Left kidney (tissue), 8 donors: ENCODE measurements at places on chromosomes 6 and 20.

GRCh38 chr6:107676042-107676441 is 148.1 kb downstream of the SCML4 start:
- DNase-seq = no peak

DNA sequence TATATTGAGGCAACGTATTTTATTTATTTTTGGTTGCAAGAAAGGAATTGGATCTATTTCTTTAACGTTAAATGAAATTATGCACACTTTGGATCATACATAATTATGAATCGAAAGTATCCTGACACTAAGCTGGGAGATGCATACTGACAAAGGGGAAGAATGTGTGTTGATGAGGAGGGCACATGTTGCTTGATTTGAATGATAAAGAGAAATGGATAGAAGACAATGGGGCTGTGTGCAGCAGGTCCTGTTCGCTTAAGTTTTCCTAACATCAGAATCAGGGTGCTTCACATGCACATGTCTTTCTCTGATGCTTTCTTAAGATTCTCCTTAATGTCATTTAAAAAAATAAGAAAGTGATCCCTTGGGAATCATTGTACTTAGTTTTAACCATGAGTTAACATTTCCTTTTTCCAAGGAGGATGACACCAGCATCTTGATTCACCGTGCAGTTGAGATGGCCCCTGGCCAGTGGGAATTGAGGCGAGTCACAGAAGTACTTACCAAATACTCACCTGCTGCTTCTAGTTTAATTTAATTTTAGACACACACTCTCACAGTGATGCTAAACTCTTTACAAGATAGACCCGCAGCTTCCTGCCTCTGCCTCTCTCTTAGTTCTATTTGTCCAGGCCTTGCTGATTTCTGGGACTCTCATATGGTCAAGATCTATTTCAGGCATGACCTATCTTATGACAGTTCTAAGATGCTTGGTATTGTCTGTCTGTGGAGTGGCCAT is 116.5 kb downstream of the CLIC5 start:
- DNase-seq = no peak

DNA sequence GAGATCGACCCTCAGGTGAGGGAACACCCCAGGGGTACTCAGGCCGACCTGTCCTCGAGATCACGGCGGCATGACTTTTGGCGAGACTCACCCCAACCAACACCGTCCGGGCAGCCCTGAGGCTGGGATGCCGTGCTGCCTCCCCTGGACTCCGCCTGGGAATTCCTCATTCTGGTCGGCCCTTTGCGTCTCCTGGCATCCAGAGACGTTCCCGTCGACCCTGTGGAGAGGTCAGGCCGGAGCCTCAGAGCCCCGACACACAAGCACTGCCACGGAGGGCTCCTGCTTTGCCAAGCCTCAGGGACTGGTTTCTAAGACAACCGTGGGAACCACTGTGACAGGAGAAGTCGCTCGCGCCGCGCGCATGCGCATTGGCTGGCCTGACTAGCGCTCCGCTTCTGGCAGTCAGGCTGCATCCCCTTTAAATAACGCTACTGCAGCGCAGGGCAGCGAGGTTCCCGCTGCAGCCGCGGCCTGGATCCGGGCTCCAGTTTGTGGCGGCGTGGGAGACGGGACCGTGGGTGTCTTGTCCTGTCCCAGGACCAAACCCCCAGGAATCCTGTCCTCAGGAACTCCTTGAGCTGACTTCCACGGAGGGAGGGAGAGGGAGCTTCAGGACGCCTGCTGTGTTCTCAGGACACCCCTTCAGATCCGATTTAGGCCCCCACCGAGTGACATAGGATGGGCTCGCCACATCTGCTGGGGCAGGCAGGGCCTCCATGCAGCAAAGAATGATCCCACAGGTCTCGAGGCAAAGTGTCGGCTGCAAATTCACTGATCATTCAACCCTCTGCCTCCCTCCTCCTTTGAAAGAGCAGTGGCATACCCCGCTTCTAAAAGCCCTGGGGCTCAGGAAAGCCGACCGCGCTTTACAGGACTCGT is 163.2 kb upstream of the ZNF337 start:
- no peak for DNase-seq

DNA sequence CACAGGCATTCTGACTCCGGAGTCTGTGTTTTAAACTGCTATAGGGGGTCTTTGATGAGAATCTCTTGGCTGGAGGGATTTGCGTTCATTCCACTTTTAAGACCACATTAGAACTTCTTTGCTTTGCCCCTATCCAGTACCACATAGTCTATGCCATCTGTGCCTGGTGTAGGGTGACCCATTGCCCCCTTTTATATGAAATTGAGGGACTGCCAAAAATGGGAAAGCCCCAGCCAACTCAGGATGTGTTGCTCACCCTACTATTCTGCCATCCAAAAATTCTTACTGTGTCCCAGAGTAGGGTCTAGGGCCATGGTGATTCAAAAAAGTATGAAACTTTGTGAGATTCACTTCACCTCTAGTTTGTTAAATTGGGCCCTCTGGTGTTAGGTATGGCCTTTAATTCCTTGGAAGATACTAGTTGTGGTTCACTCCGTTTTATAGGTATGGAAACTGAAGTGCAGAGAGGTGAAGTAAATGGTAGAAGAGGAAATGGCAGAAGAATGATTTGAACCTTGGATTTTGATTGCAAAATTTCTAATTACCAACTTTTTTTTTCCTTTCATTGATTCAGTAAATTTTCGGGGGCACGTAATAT is 1.4 kb downstream of the PFDN4 start:
- DNase-seq = no peak

DNA sequence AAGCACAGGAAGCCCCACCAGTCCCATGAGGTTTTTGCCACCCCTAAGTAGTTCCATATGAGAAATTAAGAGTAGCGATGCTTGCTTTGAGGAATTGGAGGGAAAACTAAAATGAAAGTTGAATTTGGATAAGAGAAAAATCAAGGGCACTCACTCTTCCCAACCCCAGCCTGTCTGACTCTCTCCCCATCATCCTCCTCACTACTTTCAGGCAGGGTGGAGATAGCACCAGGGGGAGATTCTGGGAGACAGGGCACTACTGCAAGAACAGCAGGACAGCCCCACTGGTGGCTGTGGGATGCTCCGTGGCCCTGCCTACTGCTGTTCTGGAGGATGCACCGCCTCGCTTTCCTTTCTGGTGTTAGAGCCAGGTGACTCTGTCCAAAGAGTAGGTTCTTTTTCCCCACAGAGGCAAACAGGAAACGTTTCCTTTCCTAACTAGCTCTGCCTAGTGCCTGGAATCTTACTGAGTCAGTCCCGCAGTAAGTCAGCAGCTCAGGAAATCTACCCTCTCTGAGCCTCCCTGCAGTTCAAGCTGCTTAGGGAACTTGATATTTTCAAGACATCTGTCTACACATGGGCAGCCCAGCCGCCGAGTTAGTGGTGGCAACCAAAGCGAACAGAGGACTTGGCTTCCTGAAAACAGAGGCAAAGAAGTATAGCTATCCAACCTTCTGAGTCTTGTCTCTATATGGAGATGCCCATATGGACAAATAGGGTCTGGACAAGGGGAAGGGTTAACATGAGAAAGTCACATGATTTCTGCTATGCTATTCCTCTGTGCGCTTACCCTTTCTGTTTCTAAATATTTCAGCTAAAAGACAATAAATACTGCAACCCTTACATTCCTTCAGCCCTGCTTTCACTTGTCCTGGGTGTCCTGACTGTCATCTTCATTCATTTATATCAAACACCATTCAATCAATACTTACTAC is 11.4 kb downstream of the HLA-E start:
- DNase-seq = no peak

DNA sequence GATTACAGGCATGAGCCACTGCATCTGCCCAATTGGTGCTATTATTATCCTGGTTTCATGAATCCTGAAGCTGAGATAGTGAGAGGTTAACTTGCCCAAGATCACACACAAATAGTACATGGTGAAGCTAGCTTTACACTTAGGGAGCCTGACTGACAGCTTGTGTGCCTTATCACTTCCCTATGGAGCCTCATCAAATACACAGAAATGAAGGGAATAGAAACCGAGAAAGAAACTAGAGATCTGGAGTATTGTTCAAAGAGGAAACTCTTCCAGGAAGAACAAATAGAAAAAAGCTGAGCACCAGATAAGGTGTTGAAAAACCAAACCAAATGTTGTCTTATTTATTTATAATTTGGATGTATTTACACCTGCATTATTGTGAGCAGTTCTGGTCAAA is 155.0 kb upstream of the CITED2 start:
- no peak for DNase-seq

GRCh38 chr6:116398316-116399010 is 27.7 kb downstream of the DSE start:
- DNase-seq = no peak

DNA sequence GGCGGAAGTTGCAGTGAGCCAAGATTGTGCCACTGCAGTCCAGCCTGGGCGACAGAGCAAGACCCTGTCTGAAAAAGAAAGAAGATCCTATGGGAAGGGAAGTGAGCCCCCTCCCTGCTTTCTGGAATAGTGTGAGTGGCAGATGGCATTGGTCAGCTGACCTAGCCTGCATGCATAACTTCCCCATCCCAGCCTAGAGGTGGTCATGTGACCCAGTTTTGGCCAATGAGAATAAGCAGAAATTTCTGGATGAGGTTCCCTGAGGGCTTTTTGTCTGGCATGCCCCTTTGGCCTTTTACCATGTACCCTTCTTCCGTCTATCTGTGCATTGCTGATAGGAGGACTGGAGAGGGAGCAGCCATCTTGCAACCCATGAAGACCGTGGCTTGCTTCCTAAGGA is 269.3 kb downstream of the NRN1 start:
- DNase-seq = no peak

DNA sequence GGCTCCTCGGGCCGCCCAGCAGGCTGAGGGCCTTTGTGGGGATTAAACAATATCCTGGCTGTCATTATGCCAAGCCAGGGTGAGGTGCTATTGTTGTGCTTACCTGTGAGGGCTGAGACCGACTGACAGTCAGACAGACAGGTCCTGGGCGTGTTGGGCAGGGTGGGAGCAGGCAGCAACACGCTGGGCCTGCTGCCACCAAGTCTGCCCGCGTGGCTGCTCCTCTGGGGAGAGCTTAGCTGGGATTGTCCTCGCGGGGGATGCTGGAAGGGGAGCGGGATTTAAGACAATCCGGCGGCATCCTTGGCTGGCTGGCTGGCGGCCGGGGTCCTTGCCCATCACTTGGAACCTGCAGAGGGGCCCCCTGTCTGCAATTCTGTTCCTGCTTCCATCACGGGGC is 20.0 kb downstream of the ITPR3 start:
- DNase-seq = no peak

DNA sequence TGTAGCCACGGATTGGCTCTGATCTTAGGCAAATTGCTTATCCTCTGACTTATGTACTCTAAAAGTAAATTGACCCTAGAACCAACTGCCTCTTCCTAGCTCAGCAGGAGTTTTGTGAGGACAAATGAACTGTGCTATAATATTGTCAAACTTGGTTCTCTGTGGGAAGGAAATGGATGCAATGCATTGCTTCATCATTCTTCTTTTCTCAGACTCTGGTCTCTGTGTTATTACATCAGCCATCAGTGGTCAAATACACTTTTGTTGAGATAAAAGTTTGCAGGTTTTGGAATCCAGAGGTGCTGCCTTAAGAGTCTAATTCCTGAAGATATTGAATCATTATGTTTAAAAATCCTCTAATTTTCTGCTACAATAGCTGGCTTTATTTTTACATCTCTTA is 64.9 kb downstream of the SLC24A3 start:
- no peak for DNase-seq

- no peak for DNase-seq
These were observed 27.2 kb downstream of the CMTR1 start for GRCh38 chr6:37459981-37460800.

- no peak for DNase-seq
These were observed 686.9 kb downstream of the BCKDHB start for GRCh38 chr6:80793411-80793810.

DNA sequence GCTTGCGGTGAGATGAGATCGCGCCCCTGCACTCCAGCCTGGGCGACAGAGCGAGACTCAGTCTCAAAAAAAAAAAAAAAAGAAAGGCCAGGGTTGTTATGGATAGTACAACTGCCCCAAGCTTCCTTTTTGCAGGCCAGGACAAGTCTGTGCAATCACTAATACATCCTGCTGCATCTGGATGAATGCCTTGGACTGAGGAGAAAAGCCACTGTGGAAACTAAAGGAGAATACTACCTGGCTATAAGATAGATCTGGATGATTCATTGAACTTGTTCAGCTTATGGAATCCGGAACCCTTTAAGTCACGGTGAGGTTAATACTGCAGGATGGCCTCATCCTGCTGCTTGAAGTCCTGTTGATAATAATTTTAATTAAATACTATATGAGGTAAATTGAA is 278.2 kb downstream of the TFAP2A start:
- DNase-seq = no peak

GRCh38 chr20:57287007-57287880 is 20.8 kb upstream of the BMP7 start:
- no peak for DNase-seq

- DNase-seq = no peak
These were observed 289.6 kb upstream of the SUPT3H start for GRCh38 chr6:45667300-45667699.

DNA sequence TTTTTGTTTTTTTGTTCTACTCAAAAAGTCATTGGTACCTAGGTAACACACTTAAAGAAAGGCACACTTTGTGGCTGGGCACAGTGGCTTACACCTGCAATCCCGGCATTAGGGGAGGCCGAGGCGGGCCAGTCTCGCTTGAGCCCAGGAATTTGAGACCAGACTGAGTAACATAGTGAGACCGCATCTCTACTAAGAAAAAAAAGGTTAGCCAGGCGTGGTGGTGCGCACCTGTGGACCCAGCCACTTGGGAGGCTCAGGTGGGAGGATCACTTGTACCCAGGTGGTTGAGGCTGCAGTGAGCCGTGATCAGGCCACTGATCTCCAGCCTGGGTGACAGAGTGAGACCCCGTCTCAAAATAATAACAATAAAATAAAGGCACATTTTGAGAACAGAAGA is 67.4 kb upstream of the BHLHE23 start:
- no peak for DNase-seq

GRCh38 chr6:138226700-138227315 is 8.5 kb upstream of the PBOV1 start:
- no peak for DNase-seq

- no peak for DNase-seq
These were observed 15.9 kb upstream of the PCK1 start for GRCh38 chr20:57544838-57545564.

DNA sequence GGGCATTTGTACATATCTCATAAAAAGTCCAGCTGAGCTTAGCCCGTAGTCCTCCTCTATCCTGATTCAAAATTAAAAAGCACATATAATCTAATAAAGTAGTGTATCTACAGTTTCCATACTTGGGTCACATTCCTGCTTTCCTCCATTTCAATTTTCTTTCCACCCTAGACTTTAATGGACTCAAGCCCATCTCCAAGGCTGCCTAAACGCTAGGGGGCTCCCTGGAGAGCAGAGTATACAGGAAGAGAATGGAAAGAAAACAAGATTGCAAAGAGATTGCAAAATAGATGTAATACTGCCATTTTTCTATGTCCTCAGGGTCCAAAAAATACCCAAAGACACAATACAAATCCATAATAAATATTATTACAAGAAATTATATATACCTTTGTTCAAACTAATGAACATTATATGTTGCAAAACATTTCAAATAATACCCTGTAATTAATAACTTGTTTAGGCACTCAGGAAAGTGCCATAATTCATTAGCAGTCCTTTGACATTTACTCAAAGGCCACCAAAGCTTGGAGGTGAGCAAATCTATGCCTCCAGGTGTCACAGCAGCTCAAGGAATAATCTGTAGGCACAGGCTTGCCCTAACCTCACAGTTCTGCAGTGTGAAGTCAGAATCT is 2.4 kb upstream of the MCM3 start:
- DNase-seq = peak; percentile 63

- no peak for DNase-seq
These were observed 2.2 kb downstream of the NT5DC1 start for GRCh38 chr6:116102873-116103272.
